ENCODE measurements at places on chromosomes 2 and 18.

GRCh38 chr2:223108351-223109050 is 56.5 kb downstream of the KCNE4 start:
- no peak for DNase-seq

DNA sequence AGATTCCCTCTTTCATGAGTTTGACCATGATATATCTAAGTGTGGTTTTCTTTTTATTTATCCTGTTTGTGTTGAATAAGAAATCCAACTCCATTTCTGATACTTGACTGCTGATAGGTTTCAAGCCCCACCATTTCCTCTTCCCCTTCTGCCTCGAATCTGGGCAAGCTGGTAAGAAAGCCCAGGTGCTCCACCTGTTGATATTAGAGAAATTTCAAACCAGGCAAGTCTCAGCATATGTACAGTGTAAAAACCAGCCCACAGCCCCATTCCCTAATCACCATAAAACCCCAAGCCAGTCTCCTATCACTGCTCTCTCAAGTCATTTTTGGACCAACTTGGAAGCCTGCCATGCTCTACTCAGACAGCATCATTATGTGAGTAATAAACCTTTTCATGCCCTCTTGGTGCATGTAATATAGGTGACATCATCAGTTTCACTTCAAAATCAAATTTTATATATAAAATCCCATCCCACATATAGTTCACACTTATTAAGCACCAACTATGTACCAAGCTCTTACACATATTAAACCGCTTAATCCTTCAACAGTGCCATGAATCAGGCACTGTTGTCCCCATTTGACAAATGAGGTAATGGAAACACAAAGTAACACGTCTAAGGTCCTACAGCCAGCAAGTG is 46.6 kb downstream of the SMAD2 start:
- peak; percentile 27 for DNase-seq

DNA sequence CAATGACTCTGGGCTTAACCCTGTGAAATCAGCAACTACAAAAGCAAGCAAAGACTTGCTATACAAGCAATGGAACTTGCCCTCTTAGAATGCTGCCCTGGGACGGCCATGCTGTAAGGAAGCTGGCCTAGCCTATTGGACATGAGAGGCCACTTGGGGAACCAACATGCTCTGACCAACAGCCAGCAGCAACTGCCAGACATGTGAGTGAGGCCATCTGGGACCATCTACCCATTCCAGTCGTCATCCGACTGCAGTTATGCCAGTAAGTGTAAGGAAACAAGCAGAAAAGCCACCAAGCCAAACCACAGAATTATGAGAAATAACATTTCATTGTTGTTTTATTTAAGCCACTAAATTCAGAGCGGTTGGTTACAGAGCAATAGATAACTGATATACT is 40.9 kb downstream of the CLASP1 start:
- no peak for DNase-seq

GRCh38 chr2:221377597-221377996 is 194.5 kb downstream of the EPHA4 start:
- DNase-seq: no peak

DNA sequence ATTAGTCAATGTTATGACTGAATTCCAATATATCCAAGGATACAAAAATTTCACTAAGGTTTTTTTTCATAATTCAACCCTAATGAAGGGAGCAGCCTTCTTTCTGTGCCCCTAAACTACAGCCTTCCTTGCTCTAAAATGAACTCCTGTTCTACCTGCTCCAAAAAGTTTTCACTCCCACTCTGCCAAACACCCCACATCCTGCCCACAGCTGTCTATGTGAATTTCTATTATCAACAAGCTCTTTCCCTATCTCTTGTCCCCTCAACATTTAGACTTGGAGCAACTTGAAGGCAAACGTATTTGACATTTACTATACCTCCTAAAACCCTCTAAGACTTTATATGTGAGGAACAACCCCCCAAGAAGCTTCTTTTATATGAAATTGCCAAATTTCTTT is 2.5 kb downstream of the STAT4 start:
- no peak for DNase-seq

DNA sequence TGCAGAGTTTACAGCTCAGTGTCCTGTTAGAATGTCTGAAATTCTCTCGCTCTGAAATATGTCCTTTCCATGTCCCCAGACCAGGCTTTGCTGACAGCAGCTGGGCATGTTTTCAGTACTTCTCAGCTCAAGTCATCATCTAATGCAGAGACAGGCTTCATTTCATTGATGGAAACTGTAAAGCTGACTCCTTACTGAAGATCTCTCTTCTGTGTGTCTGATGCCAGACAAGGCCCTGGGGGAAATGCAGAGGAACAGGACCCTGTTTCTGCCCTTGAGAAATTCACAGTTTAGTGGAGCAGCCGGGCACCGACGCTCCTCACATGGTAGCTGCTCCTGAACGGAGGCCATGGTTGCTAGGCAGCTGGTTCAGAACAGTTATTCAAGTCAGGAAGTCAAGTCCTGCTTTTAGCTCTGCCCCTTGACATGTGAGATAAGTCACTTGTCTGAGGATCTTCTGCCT is 24.6 kb upstream of the FZD7 start:
- no peak for DNase-seq

GRCh38 chr2:19851116-19851695 is 50.6 kb downstream of the TTC32 start:
- no peak for DNase-seq

DNA sequence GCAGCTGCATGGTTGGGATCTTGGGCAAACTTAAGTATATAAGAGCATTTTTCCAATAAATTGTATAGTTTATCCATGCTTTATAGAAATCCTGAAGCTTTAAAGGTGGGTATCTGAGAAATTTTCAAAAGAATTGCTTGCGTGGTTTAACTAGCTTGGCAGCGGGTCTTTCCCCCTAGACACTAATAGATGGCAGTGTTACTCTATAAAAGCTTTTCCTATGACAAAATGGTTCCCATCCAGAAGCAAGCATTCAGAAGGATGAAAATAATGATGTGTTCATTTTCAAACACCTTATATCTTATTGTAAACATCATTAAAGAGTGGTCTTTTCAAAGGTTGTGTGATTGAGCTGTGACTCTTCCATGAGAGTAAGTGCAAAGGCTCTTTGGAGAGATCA is 45.9 kb downstream of the KDM3A start:
- no peak for DNase-seq

DNA sequence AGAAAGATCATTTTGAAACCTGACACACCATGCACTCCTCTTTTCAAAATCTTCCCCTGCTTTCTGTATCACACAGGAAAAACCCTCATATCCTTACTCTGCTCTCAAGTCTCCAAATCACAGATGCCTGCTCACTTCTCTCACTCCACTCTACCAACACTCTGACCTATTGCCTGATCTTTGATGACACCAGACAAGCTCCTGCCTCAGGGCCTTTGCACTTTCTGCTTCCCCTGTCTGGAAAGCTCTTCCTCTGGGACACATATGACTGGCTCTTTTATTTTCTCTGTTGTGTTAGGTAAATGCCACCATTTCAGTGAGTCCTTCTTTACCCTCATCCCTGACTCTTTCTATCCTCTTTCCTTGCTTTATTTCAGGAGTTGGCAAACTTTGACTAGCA is 1300.7 kb upstream of the ZEB2 start:
- DNase-seq: no peak

GRCh38 chr2:209974576-209974975 is 27.9 kb upstream of the RPE start:
- DNase-seq: no peak

GRCh38 chr18:37672932-37673595 is 107.5 kb upstream of the CELF4 start:
- DNase-seq: no peak

DNA sequence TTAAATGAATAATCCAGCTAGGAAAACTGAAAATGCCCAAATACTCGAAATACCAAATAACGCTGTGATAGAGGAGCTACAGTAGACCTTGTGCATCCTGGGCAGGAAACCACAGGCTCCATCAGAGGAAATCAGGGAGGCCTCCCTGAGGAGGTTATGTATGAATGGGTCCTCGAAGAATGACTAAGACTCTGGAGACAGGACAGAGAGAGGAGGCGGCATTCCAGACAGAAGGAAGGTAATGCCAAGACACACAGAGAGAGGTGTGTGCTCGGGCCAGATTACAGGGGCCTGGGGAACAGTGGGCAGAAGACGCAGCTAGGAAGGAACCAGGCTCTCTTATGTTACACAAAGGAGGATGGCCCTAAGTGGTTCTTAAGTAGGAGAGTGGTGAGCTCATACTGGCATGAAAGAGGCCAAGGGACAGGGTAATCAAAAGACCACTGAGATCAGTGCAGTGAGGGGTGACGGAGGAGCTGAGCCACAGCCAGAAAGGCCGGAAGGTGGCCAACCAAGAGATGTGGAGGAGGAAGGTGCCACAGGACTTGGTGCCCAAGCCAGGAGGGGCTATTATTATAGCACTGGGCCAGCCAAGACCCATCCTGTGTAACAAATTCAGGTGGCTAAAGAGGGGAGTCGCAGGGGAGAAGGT is 9.9 kb downstream of the ST3GAL5 start:
- DNase-seq: no peak

GRCh38 chr2:48219555-48220436 is 310.2 kb upstream of the STON1 start:
- DNase-seq: no peak

- peak; percentile 99 for DNase-seq
These were observed 574 bp upstream of the NCL start for GRCh38 chr2:231464576-231465540.

GRCh38 chr2:27754138-27754588 is 17.4 kb upstream of the MRPL33 start:
- peak; percentile 87 for DNase-seq

DNA sequence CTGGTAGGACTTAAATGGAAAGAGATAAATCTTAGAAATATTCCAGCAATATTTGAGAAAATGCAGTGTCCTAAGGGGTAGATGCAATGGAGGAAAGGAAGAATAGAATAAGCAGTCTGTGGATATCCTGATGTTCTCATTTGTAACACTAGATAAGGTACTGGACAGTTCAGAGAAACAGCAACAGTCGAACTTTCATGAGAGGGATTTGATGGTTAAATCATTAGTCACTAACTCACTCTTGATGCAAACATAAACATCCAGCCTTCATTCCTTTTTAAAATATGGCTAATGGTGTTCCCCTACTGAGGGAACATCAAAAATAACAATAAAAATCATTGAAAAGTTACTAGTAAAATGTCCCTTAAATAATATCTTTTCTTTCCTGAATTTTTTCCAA is 211.4 kb upstream of the SLC39A10 start:
- DNase-seq: no peak

- DNase-seq: no peak
These were observed 28.8 kb upstream of the NEDD4L start for GRCh38 chr18:58015065-58015780.

Measured in stimulated activated CD4-positive, alpha-beta T cell treated with anti-CD3 and anti-CD28 coated beads, Interleukin-2, amount 100 ng/mL, for 24 hours (primary cell).